ENCODE measurements at places on chromosomes 12 and 14.

DNA sequence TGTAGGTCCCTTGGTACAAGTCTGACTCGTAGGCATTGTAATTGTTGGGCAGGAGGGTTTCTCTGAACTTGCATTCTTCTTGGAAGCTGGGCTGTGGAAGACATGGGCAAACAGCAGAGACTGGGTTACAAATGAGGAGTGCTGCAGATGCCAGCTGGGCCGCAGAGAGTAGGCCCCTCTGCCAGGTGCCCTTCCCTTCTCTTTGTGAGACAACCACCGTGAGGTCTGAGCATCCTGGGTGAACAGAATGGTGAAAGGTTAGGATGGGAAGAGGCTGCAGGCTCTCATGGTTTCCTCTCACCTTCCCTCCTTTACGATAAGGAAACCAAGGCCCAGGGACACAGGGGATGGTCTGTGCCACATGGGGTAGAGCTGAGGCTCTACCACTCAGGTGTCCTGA is 11.3 kb downstream of the FGF6 start:
- no peak for DNase-seq

DNA sequence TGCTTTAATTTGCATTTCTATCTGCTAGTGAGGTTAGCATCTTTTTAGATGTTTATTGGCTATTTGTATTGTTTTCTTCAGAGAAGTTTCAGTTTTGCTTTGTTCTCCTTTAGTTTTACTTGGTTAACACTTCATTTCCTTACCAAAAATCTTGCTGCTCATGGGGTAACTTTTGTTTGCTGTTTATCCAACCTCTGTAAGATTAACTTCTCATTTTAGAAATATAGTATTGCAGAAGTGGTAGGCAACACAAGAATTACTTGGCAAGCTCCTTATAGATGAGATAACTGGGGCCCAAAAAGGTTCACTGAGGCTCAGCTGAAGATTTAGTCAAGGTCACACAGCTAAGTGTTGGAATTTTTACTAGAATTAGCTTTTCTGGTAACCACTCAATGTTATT is 40.5 kb downstream of the ALKBH1 start:
- DNase-seq, result no peak

- DNase-seq, result no peak
Observed at GRCh38 chr14:47246367-47246766, 429.0 kb downstream of the MDGA2 start.

DNA sequence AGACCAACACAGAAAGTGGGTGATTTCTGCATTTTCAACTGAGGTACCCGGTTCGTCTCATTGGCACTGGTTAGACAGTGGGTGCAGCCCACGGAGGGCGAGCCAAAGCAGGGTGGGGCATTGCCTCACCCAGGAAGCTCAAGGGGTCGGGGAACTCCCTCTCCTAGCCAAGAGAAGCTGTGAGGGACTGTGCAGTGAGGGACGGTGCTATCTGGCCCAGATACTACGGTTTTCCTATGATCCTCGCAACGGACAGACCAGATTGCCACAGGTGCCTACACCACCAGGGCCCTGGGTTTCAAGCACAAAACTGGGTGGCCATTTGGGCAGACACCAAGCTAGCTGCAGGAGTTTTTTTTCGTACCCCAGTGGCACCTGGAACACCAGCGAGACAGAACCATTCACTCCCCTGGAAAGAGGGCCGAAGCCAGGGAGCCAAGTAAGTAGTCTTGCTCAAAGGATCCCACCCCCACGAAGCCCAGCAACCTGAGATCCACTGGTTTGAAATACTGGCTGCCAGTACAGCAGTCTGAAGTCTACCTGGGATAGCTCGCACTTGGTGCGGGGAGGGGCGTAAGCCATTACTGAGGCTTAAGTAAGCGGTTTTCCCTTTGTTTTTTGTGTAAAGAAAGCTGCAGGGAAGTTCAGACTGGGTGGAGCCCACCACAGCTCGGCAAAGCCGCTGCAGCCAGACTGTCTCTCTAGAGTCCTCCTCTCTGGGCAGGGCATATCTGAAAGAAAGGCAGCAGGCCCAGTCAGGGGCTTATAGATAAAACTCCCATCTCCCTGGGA is 25.5 kb upstream of the NAA30 start:
- DNase-seq, result no peak

- DNase-seq, result no peak
Observed at GRCh38 chr12:128365651-128366231, 98.8 kb downstream of the TMEM132C start.

- DNase-seq, result no peak
Observed at GRCh38 chr14:67358924-67359774, 455 bp downstream of the ATP6V1D start.

DNA sequence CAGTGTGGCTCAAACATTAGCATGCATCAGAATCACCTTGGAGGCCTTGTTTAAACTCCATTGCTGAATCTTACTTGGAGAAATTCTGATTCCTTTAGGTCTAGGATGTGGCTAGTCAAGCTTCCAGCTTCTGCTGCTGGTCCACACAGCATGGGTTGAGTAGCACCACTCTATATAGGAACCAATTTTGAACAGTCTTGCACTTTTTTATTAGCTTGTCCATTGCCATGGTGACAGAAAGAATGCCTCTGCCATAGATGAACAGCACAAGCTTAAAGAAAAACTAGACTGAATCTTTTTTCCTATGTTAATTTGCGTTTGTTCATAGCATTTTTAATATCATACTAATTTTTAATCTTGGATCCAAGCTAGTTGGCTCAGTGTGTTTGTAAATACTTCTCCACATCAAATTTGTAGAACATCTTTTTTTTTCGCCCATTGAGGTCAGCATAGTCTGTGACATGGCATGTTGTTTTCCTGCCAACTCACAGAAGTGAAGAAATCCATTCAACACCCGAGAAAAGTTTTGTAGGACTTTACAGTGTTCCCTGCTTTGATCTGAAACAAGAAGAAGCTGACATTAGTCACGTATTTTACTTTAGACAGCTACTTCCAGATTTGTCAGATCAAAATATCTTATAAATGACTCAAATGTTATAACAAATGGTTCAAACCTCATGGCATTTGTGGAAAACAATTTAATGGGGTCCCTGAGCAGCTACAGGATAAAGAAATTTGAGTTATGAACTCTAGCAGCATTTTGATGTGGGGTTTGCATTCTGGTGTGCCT is 438.8 kb downstream of the EGLN3 start:
- no peak for DNase-seq

All from NCI-H2171 treated with DMSO at 0.1 percent for 48 hours (cell line).